ENCODE measurements at places on chromosomes 2 and 18.
A peak's percentile ranks its signal among the peaks of the same experiment; 100 is the strongest.

GRCh38 chr18:51169731-51170130 is 27.8 kb downstream of the MEX3C start:
- H3K27me3 ChIP-seq: no peaks in the 10 kb centered on the region
- no peak for DNase-seq
- H3K4me1 ChIP-seq: no peaks in the 10 kb centered on the region

- no peaks in the 10 kb centered on the region for H3K4me1 ChIP-seq
- no peaks in the 10 kb centered on the region for H3K36me3 ChIP-seq
- H3K4me3 ChIP-seq: no peak overlapping the region
- no peak for DNase-seq
- no peak overlapping the region for H3K27ac ChIP-seq
Measured at GRCh38 chr2:210611466-210611865, 55.1 kb downstream of the CPS1 start.

DNA sequence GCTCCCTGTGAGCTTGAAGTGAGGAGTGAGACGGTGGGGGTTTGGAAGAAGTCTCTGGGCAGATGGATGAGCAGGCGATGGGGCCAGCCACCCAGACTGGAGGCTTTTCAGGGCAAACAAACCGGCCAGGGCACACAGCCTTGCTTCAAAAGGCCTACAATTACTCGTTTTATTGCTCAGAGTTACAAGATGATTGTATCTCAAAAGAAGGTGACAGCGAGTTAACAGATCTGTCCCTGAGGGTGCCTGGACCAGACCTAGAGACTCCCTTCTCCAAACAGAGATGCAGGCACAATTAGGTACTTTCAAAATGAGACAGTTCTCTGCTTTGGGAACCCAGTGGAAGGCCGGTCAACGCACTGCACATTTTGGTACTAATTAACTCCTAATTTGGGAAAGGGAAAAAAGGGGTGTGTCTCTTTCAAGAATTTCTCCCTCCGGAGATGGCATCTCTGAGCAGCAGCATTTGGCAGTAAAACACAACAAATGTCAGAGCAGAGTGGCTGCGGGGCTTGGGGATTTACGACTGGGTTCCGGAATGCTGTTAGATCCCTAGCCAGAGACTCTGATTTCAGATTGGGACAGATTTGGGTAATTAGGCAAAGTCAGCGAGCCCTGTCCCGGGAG is 226.7 kb downstream of the TTC32 start:
- no peak for DNase-seq
- no peaks in the 10 kb centered on the region for H3K4me1 ChIP-seq
- no peaks in the 10 kb centered on the region for H3K27me3 ChIP-seq
- H3K36me3 ChIP-seq: no peaks in the 10 kb centered on the region
- no peak overlapping the region for H3K27ac ChIP-seq
- no peak overlapping the region for H3K4me3 ChIP-seq

GRCh38 chr2:173059971-173060461 is 15.6 kb upstream of the MAP3K20 start:
- no peaks in the 10 kb centered on the region for H3K36me3 ChIP-seq
- no peak for DNase-seq
- no peak overlapping the region for H3K27ac ChIP-seq
- no peaks in the 10 kb centered on the region for H3K4me1 ChIP-seq
- no peaks in the 10 kb centered on the region for H3K27me3 ChIP-seq

GRCh38 chr18:76532875-76533274 is 37.8 kb upstream of the ZNF516 start:
- H3K27ac ChIP-seq: no peak overlapping the region
- H3K4me1 ChIP-seq: peaks cover 4% of the 10 kb centered on the region
- no peak for DNase-seq
- no peaks in the 10 kb centered on the region for H3K27me3 ChIP-seq
- H3K4me3 ChIP-seq: no peak overlapping the region

DNA sequence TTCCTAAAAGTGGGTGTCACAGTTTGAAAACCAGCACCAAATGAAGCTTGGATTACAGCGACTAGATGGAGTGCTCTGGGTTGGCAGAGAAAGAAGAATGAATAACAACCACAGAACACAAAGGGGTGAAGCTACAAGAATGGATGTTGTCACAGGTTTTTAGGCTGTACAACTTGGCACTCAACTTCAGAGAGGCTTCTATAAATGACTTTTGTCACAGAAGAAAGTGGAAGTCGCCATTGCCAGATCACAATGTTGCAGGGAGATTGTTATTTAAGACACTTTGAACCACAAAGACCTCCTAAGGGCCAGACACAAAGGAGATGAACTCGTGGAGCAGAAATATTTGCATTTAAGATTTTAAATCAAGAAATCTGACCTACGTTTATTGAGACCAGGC is 354.2 kb downstream of the CDH7 start:
- no peak for DNase-seq
- no peaks in the 10 kb centered on the region for H3K4me1 ChIP-seq
- H3K27ac ChIP-seq: no peak overlapping the region
- H3K4me3 ChIP-seq: no peak overlapping the region
- H3K27me3 ChIP-seq: no peaks in the 10 kb centered on the region
- H3K36me3 ChIP-seq: no peaks in the 10 kb centered on the region

DNA sequence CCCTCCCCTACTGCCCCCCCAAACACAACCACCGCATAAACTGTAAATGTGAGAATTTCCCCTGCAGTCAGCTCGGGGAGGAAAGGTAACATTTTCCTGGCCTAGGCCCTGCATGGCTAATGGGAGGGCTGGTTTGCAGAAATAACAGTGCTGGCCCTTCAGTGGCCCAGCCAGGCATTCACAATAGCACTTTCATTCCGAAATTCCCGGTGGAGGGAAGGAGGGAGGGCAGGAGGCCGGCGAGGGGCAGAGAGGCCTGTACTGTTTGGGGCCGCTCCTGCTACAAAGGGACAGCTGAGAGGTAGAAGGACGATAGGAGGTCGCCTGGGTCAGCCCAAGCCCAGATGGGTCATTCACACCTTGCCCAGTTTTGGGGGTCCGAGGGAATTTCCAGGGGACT is 11.3 kb downstream of the CYP26B1 start:
- H3K4me3 ChIP-seq: no peak overlapping the region
- no peaks in the 10 kb centered on the region for H3K4me1 ChIP-seq
- DNase-seq: no peak
- no peaks in the 10 kb centered on the region for H3K27me3 ChIP-seq
- no peak overlapping the region for H3K27ac ChIP-seq
- no peaks in the 10 kb centered on the region for H3K36me3 ChIP-seq

DNA sequence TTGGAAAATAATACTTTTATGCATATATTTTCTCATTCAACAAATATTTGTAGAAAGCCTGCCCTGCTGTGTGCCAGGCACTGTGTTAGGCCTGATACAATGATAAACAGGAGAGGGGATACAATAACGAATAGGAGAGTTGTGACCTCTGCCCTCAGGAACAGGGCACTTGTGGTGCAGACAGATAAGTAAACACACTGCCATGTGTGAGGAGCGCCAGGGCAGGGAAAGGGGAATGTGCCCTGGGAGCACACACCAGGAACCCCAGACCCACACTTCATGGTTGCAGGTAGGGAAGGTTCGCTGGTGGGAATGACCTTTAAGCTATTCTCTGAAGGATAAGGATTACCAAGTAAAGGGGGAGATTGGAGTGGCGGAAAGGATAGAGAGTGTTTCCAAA is 42.2 kb upstream of the DSC1 start:
- DNase-seq: no peak
- no peaks in the 10 kb centered on the region for H3K27me3 ChIP-seq
- no peaks in the 10 kb centered on the region for H3K4me1 ChIP-seq
- no peak overlapping the region for H3K4me3 ChIP-seq
- H3K27ac ChIP-seq: no peak overlapping the region

DNA sequence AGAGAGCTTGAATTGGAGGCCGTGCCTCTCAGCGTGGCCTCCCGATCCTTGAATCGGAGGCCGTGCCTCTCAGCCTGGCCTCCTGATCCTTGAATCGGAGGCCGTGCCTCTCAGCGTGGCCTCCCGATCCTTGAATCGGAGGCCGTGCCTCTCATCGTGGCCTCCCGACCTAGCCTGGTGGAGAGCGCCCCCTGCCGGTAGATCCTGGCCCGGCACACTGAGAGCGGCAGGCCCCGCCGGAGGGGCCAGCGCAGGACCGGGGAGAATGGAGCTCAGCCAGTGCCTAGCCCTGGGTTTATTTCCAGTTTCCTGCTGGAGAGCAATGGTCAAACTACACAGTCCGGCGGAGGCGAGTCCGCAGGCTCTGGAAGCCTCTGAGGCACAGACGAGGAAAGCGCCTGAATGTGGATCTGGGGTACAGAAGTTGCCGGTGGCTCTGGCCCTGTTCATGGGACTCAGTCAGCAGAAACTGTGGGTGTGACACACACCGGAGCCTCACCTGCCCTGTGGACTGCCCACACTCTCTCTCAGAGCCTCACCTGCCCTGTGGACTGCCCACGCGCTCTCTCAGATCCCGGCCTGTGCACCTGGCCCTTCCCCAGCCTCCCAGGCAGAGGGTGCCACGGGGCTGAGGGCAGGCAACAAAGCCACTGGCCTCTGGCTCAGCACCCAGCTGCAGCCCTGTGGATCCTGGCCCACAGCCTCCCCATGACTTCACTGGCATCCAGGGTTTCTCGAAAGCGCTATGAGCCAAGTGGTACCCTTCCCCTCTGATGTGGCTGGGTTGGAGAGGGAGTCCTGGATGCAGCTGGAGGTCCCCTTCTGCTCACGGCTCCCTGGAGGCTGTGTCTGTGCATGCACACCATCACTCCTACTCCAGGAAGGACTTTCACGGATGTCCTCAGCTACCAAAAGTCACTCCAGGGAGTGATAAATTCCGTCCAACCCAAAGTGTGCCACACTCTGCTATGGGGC is 1.5 kb downstream of the IL36B start:
- no peaks in the 10 kb centered on the region for H3K27me3 ChIP-seq
- DNase-seq: no peak
- H3K4me1 ChIP-seq: no peaks in the 10 kb centered on the region

- no peak for DNase-seq
- H3K27ac ChIP-seq: no peak overlapping the region
- no peaks in the 10 kb centered on the region for H3K27me3 ChIP-seq
Measured at GRCh38 chr18:25494888-25495287, 142.9 kb upstream of the ZNF521 start.

DNA sequence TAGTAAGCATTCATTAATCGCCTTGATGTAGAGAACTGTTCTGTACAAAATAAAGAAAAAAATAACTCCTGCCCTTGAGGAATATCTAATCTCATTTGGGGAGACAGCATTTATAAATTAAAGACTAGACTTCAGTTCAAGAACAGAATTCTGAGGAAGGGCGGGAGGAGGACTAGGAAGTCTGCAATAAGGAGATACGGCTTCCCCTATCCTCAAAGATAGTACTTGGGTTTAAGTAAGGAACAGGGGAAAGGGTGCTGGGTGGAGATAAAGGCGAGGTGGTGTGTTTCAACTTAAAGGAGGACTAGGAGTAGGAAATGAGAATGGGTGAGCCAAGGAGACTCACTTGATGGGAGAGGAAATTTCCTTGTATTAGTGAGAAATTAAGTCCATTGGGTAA is 121.9 kb upstream of the MSTN start:
- H3K27me3 ChIP-seq: no peaks in the 10 kb centered on the region
- H3K27ac ChIP-seq: no peak overlapping the region
- DNase-seq: no peak
- no peaks in the 10 kb centered on the region for H3K4me1 ChIP-seq

DNA sequence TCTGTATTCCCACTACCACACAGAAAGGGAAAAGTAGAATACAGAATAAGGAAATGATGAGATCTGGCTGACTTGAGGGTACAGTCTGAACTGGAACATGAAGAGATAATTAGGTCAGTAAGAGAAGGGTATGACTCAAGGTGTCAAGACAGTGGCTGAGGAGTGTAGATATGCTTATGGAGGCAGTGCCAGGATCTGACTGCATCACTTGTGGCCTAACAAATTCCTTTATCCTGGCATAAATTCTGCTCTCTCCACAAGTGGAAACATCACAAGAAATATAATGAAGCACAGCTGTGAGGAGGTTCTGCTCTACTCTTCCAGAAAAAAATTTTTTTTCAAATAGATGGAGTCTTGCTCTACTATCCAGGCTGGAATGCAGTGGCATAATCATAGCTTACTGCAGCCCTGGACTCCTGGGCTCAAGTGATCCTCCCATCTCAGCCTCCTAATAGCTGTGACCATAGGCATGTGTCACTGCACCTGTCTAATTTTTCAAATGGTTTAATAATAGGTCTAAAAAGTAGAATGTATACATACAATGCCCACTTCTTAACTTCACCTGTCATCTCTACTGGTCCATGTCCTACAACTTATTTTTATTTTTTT is 85.3 kb downstream of the C2orf74 start:
- no peak overlapping the region for H3K4me3 ChIP-seq
- no peaks in the 10 kb centered on the region for H3K4me1 ChIP-seq
- peaks cover 3% of the 10 kb centered on the region for H3K36me3 ChIP-seq
- H3K27me3 ChIP-seq: no peaks in the 10 kb centered on the region
- DNase-seq: peak; percentile 88
- H3K27ac ChIP-seq: no peak overlapping the region

DNA sequence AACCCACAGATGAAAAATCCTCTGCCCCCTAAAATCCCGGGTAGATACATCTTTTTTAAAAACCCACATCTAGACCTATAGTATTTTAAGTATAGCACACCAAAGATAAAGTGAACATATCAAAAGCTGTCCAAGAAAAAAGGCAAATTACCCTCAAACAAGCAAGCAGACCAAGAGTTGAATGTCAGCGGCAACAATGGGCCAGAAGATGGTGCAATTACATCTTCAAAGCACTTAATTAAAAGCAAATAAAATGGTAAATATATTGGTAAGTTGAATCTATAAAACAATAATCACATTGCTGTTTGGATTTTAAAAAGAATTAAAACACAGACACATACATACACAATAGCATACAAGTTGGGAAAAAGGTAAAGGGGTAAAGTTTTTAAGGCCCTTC is 98.5 kb downstream of the MYOM1 start:
- no peak overlapping the region for H3K27ac ChIP-seq
- no peaks in the 10 kb centered on the region for H3K4me1 ChIP-seq
- no peak overlapping the region for H3K4me3 ChIP-seq
- H3K36me3 ChIP-seq: no peaks in the 10 kb centered on the region

- H3K4me3 ChIP-seq: no peak overlapping the region
- H3K4me1 ChIP-seq: no peaks in the 10 kb centered on the region
- H3K27me3 ChIP-seq: no peaks in the 10 kb centered on the region
- DNase-seq: no peak
- no peaks in the 10 kb centered on the region for H3K36me3 ChIP-seq
- no peak overlapping the region for H3K27ac ChIP-seq
Measured at GRCh38 chr2:10158681-10159080, 36.1 kb downstream of the RRM2 start.

- H3K27ac ChIP-seq: no peak overlapping the region
- H3K36me3 ChIP-seq: no peaks in the 10 kb centered on the region
- no peaks in the 10 kb centered on the region for H3K4me1 ChIP-seq
- H3K4me3 ChIP-seq: no peak overlapping the region
- no peak for DNase-seq
- no peaks in the 10 kb centered on the region for H3K27me3 ChIP-seq
Measured at GRCh38 chr2:86500325-86501083, 59.3 kb downstream of the KDM3A start.
